ENCODE measurements at places on chromosomes 5 and 9.
A peak's percentile ranks its signal among the peaks of the same experiment; 100 is the strongest.

DNA sequence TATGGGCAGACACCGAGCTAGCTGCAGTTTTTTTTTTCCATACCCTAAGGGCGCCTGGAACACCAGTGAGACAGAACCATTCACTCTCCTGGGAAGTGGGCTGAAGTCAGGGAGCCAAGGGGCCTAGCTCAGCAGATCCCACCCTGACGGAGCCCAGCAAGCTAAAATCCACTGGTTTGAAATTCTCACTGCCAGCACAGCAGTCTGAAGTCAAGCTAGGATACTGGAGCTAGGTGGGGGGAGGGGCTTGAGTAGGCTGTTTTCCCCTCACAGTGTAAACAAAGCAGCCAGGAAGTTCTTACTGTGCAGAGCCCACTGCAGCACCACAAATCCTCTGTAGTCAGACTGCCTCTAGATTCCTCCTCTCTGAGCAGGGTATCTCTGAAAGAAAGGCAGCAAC lies 151.7 kb upstream of the HCN1 start:
- no peaks in the 10 kb centered on the region for H3K36me3 ChIP-seq
- DNase-seq, result no peak
- H3K4me3 ChIP-seq, result no peak overlapping the region
- H3K27me3 ChIP-seq, result no peaks in the 10 kb centered on the region
- H3K4me1 ChIP-seq, result no peaks in the 10 kb centered on the region

DNA sequence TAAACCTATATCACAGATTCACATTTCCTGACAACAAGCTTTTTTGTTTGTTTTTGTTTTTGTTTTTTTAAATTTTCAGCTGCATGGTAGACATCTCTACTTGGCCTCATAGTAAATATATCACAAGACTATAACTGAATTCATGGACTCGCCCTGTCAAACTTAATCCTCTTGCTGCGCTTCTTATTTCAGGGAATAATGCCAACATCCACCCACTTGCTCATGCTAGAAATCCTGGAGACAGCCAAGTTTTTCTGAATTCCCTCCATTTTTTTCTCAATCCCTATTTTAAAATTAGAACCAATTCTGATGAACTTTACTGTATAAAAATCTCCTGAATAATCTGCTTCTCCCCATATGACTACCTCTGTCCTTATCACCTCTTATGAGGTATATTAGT lies 283.6 kb upstream of the RPS23 start:
- no peaks in the 10 kb centered on the region for H3K36me3 ChIP-seq
- no peaks in the 10 kb centered on the region for H3K4me1 ChIP-seq
- no peak overlapping the region for H3K4me3 ChIP-seq
- DNase-seq, result no peak

GRCh38 chr5:1749346-1750124 lies 50.1 kb downstream of the MRPL36 start:
- H3K27me3 ChIP-seq, result no peaks in the 10 kb centered on the region
- H3K4me1 ChIP-seq, result no peaks in the 10 kb centered on the region
- H3K36me3 ChIP-seq, result no peaks in the 10 kb centered on the region
- H3K27ac ChIP-seq, result no peak overlapping the region
- DNase-seq, result no peak

GRCh38 chr9:90420211-90420610 lies 222.4 kb downstream of the DIRAS2 start:
- DNase-seq, result no peak
- no peak overlapping the region for H3K4me3 ChIP-seq
- no peaks in the 10 kb centered on the region for H3K36me3 ChIP-seq
- no peaks in the 10 kb centered on the region for H3K4me1 ChIP-seq

DNA sequence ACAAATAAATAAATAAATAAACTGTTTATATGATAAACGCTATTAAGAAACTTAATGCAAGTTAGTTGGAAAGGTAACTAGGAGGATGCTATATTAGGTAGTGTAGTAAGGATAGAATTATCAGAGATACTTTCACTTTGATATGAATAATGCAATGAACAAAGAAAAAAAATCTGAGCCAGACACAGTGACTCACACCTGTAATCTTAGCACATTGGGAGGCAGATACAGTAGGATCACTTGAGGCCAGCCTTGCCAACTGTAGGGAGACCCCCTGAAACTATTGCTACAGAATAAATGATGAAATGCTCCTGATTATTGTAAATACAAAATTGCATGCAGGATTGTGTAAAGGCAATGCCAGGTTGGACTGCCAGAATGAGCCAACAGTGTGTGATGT lies 109.2 kb downstream of the ANXA2R start:
- DNase-seq, result no peak
- H3K27me3 ChIP-seq, result no peaks in the 10 kb centered on the region
- H3K36me3 ChIP-seq, result no peaks in the 10 kb centered on the region
- H3K4me3 ChIP-seq, result no peak overlapping the region
- no peak overlapping the region for H3K27ac ChIP-seq

GRCh38 chr5:32777222-32777621 lies 66.1 kb downstream of the NPR3 start:
- no peak overlapping the region for H3K4me3 ChIP-seq
- H3K36me3 ChIP-seq, result no peaks in the 10 kb centered on the region
- H3K4me1 ChIP-seq, result no peaks in the 10 kb centered on the region
- no peak for DNase-seq
- H3K27ac ChIP-seq, result no peak overlapping the region

GRCh38 chr5:178674334-178674733 lies 47.5 kb upstream of the CLK4 start:
- H3K36me3 ChIP-seq, result no peaks in the 10 kb centered on the region
- no peak for DNase-seq
- H3K4me3 ChIP-seq, result no peak overlapping the region
- no peaks in the 10 kb centered on the region for H3K27me3 ChIP-seq
- no peaks in the 10 kb centered on the region for H3K4me1 ChIP-seq
- H3K27ac ChIP-seq, result no peak overlapping the region

DNA sequence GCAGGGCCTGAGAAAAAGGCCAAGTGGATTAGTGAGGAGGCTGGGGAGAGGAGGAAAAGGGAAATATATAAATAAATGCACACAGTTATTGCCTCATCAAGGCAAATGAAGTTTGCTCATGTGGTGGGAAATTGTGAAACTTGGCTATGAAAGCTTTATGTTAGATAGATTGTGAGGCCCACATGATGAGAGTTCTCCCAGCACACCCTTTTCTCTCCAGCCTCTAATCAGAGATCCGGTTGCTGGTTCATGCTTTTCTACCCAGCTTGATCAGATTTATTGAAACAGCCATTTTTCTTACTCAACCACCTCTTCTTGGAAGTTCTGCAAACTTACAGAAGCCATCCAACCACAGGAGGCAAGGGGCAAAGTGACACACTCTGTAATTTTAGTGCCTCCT lies 125.8 kb upstream of the KLF4 start:
- H3K4me3 ChIP-seq, result no peak overlapping the region
- DNase-seq, result no peak
- no peak overlapping the region for H3K27ac ChIP-seq
- no peaks in the 10 kb centered on the region for H3K27me3 ChIP-seq

- no peaks in the 10 kb centered on the region for H3K36me3 ChIP-seq
- H3K27ac ChIP-seq, result no peak overlapping the region
- no peaks in the 10 kb centered on the region for H3K4me1 ChIP-seq
- H3K4me3 ChIP-seq, result no peak overlapping the region
- DNase-seq, result no peak
Observed at GRCh38 chr5:141135718-141136266, 786 bp downstream of the PCDHB5 start.

GRCh38 chr5:33939556-33940262 lies 3.5 kb downstream of the RXFP3 start:
- H3K27ac ChIP-seq, result no peak overlapping the region
- H3K4me1 ChIP-seq, result peaks cover 7% of the 10 kb centered on the region
- peaks cover 40% of the 10 kb centered on the region for H3K27me3 ChIP-seq
- no peak for DNase-seq
- H3K4me3 ChIP-seq, result no peak overlapping the region

DNA sequence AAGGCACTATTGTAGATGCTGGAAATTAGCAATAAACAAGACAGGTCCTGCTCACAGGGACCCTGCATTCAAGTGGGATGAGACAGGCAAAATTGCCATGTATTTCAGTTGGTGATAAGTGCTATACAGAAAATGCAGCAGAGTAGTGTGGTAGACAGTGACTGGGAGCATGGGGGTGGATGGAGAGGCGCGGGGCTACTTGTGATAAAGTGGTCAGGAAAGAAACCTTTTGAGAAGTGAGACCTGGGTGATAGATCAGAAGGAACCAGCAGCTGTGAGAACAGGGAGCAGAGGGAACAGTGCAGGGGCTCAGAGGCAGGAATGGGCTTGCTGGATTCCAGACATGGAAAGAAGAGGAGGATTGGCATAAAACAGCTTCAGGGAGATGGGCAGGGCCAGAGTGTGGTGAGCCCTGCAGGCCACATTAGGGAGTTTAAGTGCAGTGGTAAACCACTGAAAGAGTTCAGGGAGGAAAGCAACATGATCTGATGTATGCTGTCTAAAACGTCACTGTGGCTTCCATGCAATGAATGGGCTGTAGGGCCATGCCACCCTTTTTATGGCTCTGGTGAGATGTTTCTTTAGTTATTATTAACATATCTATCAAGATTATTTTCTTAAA lies 7.3 kb downstream of the CRHBP start:
- H3K4me1 ChIP-seq, result no peaks in the 10 kb centered on the region
- DNase-seq, result no peak
- H3K4me3 ChIP-seq, result no peak overlapping the region
- no peaks in the 10 kb centered on the region for H3K36me3 ChIP-seq
- H3K27ac ChIP-seq, result no peak overlapping the region

- no peaks in the 10 kb centered on the region for H3K4me1 ChIP-seq
- H3K27me3 ChIP-seq, result no peaks in the 10 kb centered on the region
- no peak overlapping the region for H3K4me3 ChIP-seq
- no peak overlapping the region for H3K27ac ChIP-seq
- DNase-seq, result no peak
Observed at GRCh38 chr5:82551192-82551591, 273.0 kb upstream of the RPS23 start.

- no peak for DNase-seq
- no peak overlapping the region for H3K4me3 ChIP-seq
- H3K4me1 ChIP-seq, result no peaks in the 10 kb centered on the region
- H3K27me3 ChIP-seq, result no peaks in the 10 kb centered on the region
Observed at GRCh38 chr9:76876098-76876497, 29.8 kb downstream of the PRUNE2 start.

GRCh38 chr5:132498152-132498551 lies 7.6 kb upstream of the IRF1 start:
- H3K27ac ChIP-seq, result peak overlapping the region; percentile 82
- peaks cover 78% of the 10 kb centered on the region for H3K4me1 ChIP-seq
- no peaks in the 10 kb centered on the region for H3K27me3 ChIP-seq
- DNase-seq, result peak; percentile 62
- no peak overlapping the region for H3K4me3 ChIP-seq

- H3K4me3 ChIP-seq, result no peak overlapping the region
- H3K27ac ChIP-seq, result no peak overlapping the region
- no peaks in the 10 kb centered on the region for H3K27me3 ChIP-seq
- peaks cover 63% of the 10 kb centered on the region for H3K36me3 ChIP-seq
- DNase-seq, result peak; percentile 38
- peaks cover 8% of the 10 kb centered on the region for H3K4me1 ChIP-seq
Observed at GRCh38 chr9:124894741-124895170, 32.8 kb downstream of the ARPC5L start.

GRCh38 chr5:168714046-168714445 lies 134.9 kb upstream of the PANK3 start:
- H3K36me3 ChIP-seq, result no peaks in the 10 kb centered on the region
- H3K4me3 ChIP-seq, result no peak overlapping the region
- H3K27ac ChIP-seq, result no peak overlapping the region
- H3K4me1 ChIP-seq, result no peaks in the 10 kb centered on the region
- DNase-seq, result no peak

DNA sequence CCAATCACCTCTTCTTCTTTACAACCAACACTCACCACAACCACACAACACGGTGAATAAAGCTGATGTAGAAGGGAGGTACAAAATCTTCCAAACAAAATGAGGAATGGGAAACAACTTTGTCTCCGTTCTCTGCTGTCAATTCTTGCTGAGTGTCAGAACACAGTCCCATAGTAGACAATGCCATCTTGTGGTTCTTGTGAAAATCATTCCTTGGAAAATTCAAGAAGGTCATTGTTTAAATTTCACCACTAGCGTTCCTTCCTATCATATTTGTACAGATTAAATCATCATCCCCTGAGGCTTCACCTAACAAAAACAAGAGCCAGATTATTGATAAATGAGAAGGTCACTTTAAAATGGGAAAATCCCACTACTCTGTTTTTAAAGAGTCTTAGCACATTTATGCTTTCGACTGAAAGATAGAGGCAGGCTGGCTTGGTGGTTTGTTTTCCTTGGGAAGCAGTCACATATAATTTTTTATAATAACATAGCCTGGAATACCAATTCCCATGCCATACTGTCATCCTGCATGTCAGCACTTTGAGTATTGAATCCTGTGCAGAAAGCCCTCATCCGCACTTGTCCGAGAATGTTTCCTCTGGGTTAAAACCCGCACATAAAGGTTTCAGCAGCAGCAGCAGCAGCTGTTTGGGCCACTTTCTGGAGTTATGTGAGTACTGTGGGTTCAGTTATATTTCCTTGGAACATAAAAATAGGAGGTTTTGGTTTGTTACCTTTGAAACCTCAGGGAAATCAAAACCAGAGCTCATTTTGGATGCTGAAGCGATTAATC lies 395.0 kb upstream of the SMARCA2 start:
- DNase-seq, result no peak
- H3K4me1 ChIP-seq, result no peaks in the 10 kb centered on the region
- H3K27ac ChIP-seq, result no peak overlapping the region
- no peaks in the 10 kb centered on the region for H3K36me3 ChIP-seq
- no peak overlapping the region for H3K4me3 ChIP-seq

- H3K4me1 ChIP-seq, result peaks cover 32% of the 10 kb centered on the region
- H3K27ac ChIP-seq, result no peak overlapping the region
- H3K27me3 ChIP-seq, result no peaks in the 10 kb centered on the region
- DNase-seq, result no peak
Observed at GRCh38 chr5:81014348-81014747, 54.2 kb downstream of the RASGRF2 start.

DNA sequence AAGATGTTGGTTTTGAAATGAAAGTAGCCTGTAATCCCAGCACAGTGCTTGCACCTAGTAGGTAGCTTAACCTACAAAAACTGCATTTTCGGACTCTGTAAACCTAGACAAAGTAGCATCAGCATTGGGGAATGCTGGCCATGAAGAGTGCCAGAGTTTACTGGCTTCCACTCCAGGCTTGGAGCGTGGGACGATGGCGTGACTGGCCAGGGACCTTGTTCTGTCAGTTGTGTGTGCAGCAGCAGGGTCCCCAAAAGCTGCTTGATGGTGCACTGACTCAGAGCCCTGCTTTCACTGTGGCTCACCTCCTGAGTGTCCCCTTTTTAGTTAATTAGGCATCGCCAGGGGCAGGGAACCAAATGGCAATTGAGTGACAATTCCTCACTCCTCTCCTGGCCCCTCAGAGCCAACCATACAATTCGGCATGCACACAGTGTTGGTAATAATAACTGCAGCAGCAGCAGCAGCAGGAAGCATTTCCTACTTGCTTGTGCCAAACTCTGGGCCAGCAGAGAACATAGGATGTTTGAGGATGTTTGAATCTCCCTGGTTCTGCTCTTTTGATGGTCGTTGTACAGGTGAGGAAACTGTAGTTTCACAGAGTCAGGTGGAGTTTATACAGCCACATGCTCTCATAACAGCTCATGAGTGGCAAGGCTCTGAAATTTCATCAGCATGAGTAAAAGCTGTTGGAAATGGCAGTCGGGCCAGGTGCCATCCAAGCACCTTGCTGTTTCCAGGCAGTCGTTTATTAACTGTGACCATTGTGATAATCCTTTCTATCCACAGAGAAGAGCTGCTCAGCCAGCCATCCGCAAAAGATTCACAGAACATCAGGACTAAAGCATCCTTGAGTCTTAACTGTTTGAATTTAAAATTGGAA lies 4.2 kb downstream of the UBE2QL1 start:
- H3K4me1 ChIP-seq, result peaks cover 7% of the 10 kb centered on the region
- DNase-seq, result no peak
- no peaks in the 10 kb centered on the region for H3K36me3 ChIP-seq
- H3K27ac ChIP-seq, result no peak overlapping the region
- H3K4me3 ChIP-seq, result no peak overlapping the region
